Neural cell (in vitro differentiated cells): ENCODE measurements at places on chromosomes 2 and 18. TPM values are rescaled to one million over a fixed set of nuclear protein-coding genes. Genes with fewer than 3 reads are reported as not detected.

Gene PCGF1
- 30.2 and 38.9 TPM in 2 replicates for polyA plus RNA-seq

Gene LAMA3
- polyA plus RNA-seq, result 2.2 and 3.4 TPM in 2 replicates

Gene RAB27B
- polyA plus RNA-seq, result 37.3 and 53.4 TPM in 2 replicates

Gene ZEB2
- 1.6 and 2.2 TPM in 2 replicates for polyA plus RNA-seq

Gene MATN3
- polyA plus RNA-seq, result 0.60 and 0.90 TPM in 2 replicates

Gene SPIRE1
- polyA plus RNA-seq, result 22.2 and 23.7 TPM in 2 replicates

Gene M1AP
- polyA plus RNA-seq, result not detected in 2 replicates

Gene ATOH8
- polyA plus RNA-seq, result 0.92 and 1.6 TPM in 2 replicates

Gene CTAGE1
- not detected in 2 replicates for polyA plus RNA-seq

Gene CXCR1
- not detected in 2 replicates for polyA plus RNA-seq

Gene IKZF2
- polyA plus RNA-seq, result 5.6 and 5.9 TPM in 2 replicates

Gene CCDC74B
- polyA plus RNA-seq, result 22.8 and 24.2 TPM in 2 replicates

Gene SLC4A5
- polyA plus RNA-seq, result 3.2 and 3.9 TPM in 2 replicates

Gene PMAIP1
- polyA plus RNA-seq, result 1.1 and 2.4 TPM in 2 replicates

Gene ATP8B1
- polyA plus RNA-seq, result not detected in 2 replicates

Gene DCDC2C
- not detected in 2 replicates for polyA plus RNA-seq

Gene C2orf81
- polyA plus RNA-seq, result 1.7 and 3.3 TPM in 2 replicates

Gene DNAJC10
- polyA plus RNA-seq, result 90.5 and 92.5 TPM in 2 replicates
